Bronchial epithelial cell (primary cell): ENCODE measurements at places on chromosomes 2 and 18.

- DNase-seq, result no peak
These were observed 48.0 kb downstream of the EFEMP1 start for GRCh38 chr2:55875434-55876135.

DNA sequence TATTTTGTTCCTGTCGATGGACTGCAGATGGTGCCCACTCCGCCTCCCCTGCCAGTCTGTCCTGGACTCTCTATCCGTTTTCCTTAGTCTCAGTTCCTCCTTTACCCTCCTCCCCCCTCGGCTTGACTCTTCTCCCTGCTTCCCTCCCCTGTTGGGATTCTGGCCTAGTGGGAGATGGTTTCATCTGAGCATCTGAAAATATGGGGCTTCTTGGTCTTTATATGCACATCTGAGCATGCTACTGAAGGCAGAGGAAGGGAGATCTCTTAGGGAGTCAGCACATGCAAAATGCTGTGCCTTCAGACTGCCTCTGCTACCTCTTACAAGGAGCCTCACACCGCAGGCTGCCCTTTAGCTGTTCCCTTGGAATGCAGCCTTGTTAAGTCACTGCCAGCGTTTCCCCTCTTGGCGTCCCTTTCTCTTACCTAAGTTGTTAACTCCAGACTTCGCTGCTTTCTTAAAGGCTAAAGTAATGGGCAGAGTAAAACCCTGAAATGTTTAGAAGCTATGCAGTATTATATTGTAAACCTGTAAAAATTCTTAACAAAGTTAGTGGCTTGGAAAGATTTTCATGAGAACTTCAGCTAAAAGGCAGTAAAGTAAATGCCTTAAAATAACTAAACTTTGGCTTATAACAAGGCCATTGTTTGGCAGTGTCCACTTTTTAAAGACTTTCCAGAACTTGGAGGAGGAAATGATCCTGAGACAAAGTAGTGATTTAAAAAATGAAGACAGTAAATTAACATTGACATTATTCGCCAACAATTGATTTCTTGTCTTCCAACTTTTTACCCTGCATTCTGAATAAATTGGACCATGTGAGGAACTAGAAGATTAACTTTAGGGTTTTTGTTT is 49.8 kb downstream of the LDLRAD4 start:
- DNase-seq, result no peak

DNA sequence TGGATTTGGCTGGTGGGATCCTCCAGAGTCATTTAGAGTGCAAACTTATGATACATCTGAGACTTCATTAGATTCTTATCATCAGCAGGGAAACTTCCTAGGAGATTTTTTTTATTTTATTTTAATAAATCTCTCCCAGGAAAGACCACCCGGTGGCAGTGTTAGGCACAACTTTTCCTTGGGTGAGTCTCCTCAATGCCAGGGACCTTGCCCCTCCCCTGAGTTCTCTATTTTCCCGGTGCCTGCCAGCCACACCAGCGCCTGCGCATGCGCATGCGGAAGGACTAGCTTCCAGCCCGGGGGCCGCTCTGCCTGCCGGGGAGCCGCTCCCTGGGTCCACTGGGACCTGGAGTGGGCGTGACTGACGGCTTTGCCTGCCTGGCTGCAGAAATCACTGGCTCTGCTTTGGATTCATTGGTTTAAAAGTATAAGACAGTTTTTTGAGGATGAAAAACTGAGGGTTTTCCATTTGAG is 86.6 kb downstream of the TMEM182 start:
- peak; percentile 42 for DNase-seq

DNA sequence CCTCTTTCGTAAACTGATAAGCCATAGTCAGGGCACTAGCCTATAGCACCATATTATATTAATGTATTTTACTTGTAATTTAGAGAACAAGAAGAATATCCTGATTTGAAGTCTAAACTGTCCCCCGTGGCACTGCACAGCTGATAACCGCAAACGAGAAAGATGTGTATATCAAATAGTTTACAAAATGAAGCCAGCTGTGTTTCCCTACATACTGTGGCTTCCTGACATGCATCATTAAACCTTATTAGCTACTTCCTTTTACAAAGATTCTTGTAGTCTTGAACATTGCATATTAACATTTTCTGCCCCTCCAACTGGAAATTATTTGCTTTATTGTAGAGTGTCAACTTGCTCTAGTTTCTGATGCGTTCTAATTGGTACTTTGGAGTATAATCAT is 153.5 kb upstream of the NFATC1 start:
- no peak for DNase-seq

DNA sequence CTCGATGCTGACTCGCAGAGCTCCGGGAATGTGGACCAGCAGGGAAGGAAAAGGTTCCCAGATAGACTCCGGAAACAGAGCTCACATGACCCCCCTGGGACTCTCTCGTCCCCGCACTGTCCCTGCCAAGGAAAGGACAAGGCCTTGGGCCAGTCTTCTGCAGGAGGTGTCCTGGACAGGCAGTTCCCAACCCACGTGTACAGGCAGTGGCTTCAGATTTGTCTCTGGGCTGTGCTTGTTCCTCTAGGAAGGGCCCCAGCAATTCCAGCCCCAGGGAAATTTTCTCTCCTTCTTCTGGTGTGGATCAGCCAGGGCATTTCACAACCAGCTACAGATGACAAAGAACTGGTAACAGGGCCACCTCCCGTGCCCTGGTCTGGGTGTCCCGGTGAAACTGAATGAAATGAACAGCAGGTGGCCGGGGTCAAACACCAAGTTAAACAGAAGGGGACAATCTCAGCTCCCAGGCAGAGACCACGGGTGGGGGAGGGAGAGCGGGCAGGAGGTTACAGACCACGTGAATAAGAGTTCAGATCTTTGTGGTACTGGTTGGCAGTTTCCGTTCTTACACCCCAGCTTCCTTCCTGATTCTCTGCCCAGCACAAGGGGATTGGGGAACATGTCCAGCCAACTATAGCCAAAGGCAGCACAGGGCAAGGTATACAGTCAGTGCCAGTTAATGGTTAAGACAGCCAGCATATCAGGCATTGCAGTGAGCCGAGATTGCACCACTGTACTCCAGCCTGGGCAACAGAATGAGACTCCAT is 52.2 kb upstream of the CAB39 start:
- DNase-seq, result no peak

DNA sequence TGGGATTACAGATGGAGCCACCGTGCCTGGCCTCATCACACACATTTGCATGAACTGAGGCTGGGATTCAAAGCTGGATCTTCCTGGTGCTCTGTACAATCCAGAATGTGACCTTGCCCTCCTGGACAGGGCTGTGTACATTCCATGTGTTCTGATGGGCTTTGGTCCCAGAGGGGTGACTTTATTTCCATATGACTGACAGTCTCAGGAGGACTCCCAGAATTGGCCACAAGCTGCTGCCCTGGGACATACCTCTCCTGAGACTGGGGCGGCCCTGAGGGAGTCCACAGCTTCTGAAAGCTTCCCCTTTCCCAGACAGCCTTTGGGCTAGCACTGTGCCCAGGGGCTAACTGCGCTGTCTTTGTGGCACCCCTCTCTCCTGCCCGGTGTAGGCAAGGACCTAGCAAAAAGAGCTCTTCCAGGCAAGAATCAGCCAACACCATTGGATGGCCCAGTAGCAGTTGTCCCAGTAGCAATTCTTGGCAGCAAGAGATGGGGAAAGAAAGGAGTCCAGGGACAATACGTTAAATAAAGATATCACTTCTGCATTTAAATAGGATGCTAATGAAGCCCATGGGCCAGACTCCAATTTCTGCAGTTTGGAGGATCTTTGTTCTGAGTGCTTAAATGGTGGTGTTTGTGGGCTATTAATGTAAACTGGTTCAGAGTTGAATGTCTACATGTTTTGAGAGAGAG is 26.4 kb upstream of the ZNF532 start:
- no peak for DNase-seq

DNA sequence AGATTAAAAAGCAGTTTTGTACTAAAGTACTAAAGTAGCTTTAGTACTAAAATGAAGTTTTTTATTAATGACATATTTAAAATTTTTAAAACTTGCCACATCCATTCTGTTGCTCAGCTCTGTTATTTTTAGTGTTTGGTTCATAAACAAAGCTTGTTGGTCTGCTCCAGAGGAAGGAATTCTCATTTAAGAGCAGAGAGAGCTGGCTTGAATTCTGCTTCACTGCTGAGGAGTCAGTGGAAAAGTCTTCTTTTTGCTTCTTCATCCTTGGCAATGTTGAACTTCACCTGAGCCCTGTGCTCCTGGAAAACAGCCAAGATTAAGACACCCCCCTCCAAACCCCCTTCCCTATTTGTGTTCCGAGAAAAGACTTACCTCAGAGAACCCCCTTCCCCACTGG is 40.6 kb downstream of the TMEM87B start:
- no peak for DNase-seq

GRCh38 chr2:172198908-172199307 is 96.2 kb upstream of the DLX2 start:
- no peak for DNase-seq

DNA sequence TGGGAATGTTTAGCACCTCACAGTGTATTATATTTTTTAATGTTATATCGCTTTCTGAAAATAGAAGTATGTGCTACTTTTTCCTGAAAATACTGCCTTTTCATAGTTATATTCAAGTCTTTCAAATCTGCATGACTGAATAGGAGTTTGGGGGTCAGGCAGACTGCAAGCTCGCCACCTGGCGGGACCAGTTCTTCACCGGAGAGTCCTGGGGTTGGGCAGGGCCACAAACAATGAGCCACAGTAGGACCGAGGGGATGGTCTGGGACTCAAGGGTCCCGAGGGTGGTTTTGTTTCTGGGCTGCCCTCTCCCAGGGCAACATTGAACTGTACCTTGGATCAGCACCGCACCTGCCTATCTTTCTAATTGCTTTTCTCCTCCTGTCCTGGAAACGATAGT is 70.6 kb downstream of the VWA3B start:
- no peak for DNase-seq
